ENCODE measurements at places on chromosomes 6 and 20. TPM values are rescaled to one million over a fixed set of nuclear protein-coding genes. Genes with fewer than 3 reads are reported as not detected.

DNA sequence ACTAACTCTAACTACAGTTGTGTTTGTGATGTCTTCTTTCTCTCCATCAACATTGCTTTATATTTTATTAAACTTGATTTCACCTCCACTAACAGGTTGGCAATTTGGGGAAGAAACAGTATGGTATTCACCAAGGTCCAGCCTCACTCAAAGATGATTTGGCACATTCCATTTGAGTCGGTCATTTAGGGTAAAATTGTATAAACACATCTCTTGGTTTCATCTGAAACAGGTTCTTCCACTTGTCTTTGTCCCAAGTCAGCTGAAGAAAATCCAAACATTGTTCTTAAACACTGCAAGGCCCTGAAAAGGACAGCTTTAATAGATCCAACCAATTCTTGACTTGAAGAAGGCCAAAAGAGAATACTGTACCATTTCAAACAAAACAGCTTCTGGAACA, 104.9 kb upstream of the NT5E start:
- H3K27ac ChIP-seq = no peak overlapping the region
- DNase-seq = no peak
- no peaks in the 10 kb centered on the region for H3K27me3 ChIP-seq
- H3K36me3 ChIP-seq = no peaks in the 10 kb centered on the region

GRCh38 chr6:13513626-13514502, 26.5 kb upstream of the GFOD1 start:
- H3K36me3 ChIP-seq = no peaks in the 10 kb centered on the region
- H3K4me1 ChIP-seq = peaks cover 9% of the 10 kb centered on the region
- no peak for DNase-seq

DNA sequence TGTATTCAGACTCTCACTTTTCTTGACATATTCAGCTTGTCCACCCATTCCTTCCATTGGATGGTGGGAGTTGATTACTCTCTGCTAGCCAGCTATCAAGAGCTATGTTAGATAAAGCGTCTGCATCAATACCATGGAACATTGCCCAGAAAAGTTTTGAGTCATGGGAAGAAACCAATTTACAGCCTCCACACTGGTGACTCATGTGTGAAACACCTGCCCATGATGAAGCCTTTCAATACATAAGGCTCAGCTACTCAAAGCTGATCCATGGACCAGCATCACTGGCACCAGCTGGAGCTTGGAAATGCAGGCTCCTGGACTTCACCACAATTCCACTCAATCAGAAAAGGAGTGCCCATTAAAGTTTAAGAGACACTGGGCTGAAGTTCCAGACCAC, 16.1 kb downstream of the PLA2G7 start:
- H3K27me3 ChIP-seq = no peaks in the 10 kb centered on the region
- H3K4me3 ChIP-seq = no peak overlapping the region
- H3K27ac ChIP-seq = no peak overlapping the region
- H3K4me1 ChIP-seq = no peaks in the 10 kb centered on the region
- DNase-seq = no peak

DNA sequence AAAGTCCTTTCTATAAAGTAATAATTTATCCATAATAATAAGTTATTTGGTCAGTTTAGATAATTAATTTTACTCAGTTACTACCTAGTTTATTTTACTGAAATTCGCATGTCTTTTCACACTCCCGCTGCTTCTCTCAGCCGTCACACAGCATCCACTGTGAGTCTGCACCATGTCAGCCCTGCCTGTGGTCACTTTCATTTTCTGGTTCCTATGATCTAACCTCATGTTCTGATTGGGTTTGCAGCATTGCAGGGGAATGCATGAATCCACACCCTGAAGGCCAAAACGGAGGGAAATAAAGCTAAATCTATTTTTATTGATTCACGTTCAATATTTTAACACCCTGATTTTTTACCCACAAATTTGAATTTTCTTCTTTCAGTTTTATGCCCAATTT, 47.4 kb downstream of the PDE10A start:
- peak overlapping the region; percentile 2 for H3K4me3 ChIP-seq
- H3K27ac ChIP-seq = peak overlapping the region; percentile 79
- H3K27me3 ChIP-seq = no peaks in the 10 kb centered on the region
- no peaks in the 10 kb centered on the region for H3K36me3 ChIP-seq
- H3K4me1 ChIP-seq = no peaks in the 10 kb centered on the region

DNA sequence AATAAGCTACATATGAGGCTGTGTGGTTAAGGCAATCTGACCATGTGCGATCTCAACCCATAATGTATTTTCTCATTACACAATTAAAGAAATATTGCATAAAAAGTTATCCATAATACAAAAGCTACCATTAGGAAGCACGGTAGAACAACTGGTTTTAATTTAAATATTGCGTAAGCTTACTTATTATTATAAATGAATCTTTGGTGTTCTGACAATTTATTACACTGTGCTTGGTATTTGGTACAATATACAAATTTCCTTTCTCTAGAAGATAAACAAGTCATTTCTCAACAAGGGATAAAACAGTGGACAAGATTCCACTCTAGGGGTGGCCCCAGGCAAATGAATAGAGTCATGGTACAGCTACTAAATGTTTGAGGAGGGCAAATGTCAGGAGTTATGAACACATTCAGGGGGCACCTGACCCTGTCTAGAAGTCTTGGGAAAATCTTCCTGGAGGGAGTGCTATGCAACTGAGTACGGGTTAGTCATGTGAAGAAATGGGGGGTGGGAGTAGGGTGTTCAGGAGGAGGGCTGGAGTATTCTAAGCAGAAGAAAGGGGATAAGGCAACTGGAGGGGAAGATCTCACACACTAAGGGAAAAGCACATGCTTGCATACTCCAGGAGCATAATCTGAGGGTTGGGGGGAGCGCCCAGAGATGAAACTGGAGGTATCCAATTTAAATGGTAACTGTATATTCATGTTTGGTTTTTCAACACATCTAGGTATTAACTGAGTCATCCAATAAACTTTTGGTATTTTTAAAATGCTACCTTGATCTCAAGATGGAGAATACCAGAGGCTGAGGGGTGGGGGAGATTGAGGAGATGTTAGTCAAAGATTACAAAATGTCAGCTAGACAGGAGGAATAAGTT, 296.9 kb upstream of the SGK1 start:
- H3K27me3 ChIP-seq = no peaks in the 10 kb centered on the region
- H3K27ac ChIP-seq = no peak overlapping the region
- H3K4me3 ChIP-seq = no peak overlapping the region
- H3K4me1 ChIP-seq = no peaks in the 10 kb centered on the region
- no peak for DNase-seq

- DNase-seq = no peak
- H3K4me1 ChIP-seq = no peaks in the 10 kb centered on the region
- H3K27me3 ChIP-seq = peaks cover 12% of the 10 kb centered on the region
- no peaks in the 10 kb centered on the region for H3K36me3 ChIP-seq
Observed at GRCh38 chr6:40556023-40556422, 31.1 kb downstream of the LRFN2 start.

GRCh38 chr6:23202207-23202606, 632.8 kb downstream of the HDGFL1 start:
- H3K27me3 ChIP-seq = no peaks in the 10 kb centered on the region
- H3K27ac ChIP-seq = no peak overlapping the region
- H3K4me1 ChIP-seq = no peaks in the 10 kb centered on the region
- no peak overlapping the region for H3K4me3 ChIP-seq
- H3K36me3 ChIP-seq = no peaks in the 10 kb centered on the region

GRCh38 chr6:10862361-10862760, 19.5 kb downstream of the GCM2 start:
- H3K4me3 ChIP-seq = no peak overlapping the region
- no peaks in the 10 kb centered on the region for H3K36me3 ChIP-seq
- no peak overlapping the region for H3K27ac ChIP-seq
- no peak for DNase-seq
- H3K27me3 ChIP-seq = no peaks in the 10 kb centered on the region

GRCh38 chr20:43198607-43199006, 8.9 kb upstream of the PTPRT start:
- no peaks in the 10 kb centered on the region for H3K36me3 ChIP-seq
- no peaks in the 10 kb centered on the region for H3K4me1 ChIP-seq
- H3K27me3 ChIP-seq = no peaks in the 10 kb centered on the region
- no peak overlapping the region for H3K27ac ChIP-seq

DNA sequence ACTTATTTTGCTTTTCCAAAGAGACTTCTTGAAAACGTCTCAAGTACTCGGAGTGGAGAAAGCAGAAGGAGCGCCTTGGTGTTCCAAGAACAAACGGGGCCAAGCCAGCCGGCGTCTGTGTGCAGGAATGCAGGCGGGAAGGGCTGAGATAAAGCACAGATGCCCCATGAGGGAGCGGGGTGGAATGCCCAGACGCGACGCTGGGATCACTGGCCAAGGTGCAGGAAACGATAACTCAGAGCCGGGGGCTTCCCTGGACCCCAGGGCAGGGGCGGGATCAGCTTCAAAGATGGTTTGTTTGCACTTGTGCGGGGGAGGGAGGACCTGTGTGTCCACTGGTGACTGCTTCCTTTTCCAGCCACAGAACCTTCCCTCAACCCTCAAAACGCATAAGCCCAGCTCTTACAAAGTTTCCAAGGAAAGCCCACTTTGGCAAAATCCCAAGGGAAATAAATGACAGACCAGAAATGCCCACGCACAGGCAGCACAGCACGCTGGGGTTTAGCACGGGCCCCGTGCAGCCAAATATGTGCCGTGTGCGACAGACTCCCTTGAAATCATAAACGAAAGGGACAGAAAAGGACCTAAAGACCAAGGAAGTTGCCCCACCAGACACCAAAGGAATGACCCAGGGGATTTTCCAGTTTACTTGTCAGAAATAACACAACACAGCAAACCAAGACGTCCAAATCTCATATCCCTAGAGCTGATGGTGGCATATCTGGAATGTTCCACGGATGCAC, 113.9 kb downstream of the NFATC2 start:
- DNase-seq = peak; percentile 93
- H3K27me3 ChIP-seq = no peaks in the 10 kb centered on the region
- peaks cover 28% of the 10 kb centered on the region for H3K36me3 ChIP-seq
- H3K27ac ChIP-seq = peak overlapping the region; percentile 62

DNA sequence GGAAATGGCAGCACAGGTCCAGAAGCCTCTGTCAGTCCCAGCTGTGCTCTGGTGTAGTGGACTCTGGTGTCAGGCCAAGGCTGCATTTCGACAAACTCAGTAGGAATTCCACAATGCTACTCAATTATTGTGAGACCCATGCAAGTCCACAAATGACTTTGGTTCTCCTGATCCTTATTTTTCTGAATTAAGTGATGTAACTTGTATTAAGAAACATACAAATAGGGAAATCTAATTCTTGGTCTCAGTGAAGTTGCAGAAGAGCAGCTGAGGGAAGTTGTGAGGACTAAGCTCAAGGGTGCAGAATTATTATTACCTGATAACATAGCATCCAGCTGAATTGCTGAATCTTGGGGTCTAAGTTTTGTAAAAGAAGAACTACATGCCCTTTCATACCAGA, 116.8 kb downstream of the MAFB start:
- no peaks in the 10 kb centered on the region for H3K36me3 ChIP-seq
- no peak for DNase-seq
- H3K27ac ChIP-seq = no peak overlapping the region
- H3K4me3 ChIP-seq = no peak overlapping the region

GRCh38 chr6:66965227-66965626, 1258.2 kb upstream of the EYS start:
- H3K36me3 ChIP-seq = no peaks in the 10 kb centered on the region
- H3K4me1 ChIP-seq = no peaks in the 10 kb centered on the region
- DNase-seq = no peak
- no peak overlapping the region for H3K27ac ChIP-seq

- peaks cover 14% of the 10 kb centered on the region for H3K4me1 ChIP-seq
- H3K4me3 ChIP-seq = peak overlapping the region; percentile 53
- no peaks in the 10 kb centered on the region for H3K36me3 ChIP-seq
- DNase-seq = peak; percentile 52
- peak overlapping the region; percentile 90 for H3K27ac ChIP-seq
Observed at GRCh38 chr6:19805129-19805481, 32.1 kb upstream of the ID4 start.

GRCh38 chr6:159633196-159633595, 59.8 kb downstream of the SOD2 start:
- H3K4me1 ChIP-seq = peaks cover 2% of the 10 kb centered on the region
- no peaks in the 10 kb centered on the region for H3K27me3 ChIP-seq
- H3K4me3 ChIP-seq = no peak overlapping the region
- H3K27ac ChIP-seq = no peak overlapping the region
- DNase-seq = no peak

GRCh38 chr6:169224185-169224695, 29.4 kb downstream of the THBS2 start:
- no peaks in the 10 kb centered on the region for H3K27me3 ChIP-seq
- no peak overlapping the region for H3K4me3 ChIP-seq
- DNase-seq = no peak
- peaks cover 6% of the 10 kb centered on the region for H3K4me1 ChIP-seq

DNA sequence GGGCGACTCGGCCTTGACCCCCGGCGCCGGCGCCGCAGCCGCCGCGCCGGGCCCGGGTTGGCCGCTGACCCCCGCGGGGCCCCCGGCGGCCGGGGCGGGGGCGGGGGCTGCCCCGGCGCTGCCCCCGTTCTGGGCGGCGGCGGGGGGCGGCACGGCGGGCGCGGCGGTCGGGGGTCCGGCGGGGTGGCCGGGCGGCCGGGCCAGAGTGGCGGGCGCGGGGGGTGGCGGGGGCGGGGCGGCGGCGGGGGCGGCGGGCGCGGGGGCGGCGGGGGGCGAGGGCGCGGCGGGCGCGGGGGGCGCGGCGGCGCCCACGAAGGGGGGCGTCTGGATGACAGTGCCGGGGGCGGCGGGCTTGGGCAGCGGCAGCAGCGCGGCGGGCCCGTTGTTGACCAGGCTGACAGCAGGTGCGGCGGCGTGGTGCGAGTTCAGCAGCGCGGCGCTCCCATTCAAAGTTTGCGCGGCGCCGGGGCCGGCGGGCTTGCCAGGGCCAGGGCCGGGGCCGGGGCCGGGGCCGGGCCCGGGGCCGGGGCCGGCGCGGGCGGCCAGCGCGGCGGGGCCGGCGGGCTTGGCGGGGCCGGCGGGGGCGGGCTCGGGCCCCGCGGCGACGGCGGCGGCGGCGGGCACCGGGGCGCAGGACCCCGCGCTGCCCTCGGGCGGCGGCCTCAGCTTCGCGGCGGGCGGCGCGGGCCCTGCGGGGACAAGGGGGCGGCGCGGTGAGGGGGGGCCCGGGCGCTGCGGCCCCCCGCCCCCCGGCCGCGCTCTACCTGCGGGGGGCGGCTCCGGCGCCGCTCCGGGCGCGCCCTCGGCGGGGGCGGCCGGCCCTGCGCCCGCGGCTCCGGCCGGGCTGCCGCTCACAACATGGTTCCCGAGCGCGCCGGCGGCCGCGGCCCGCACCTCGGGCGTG, 659 bp downstream of the TAF4 start:
- H3K4me3 ChIP-seq = peak overlapping the region; percentile 46
- H3K36me3 ChIP-seq = peaks cover 14% of the 10 kb centered on the region
- H3K4me1 ChIP-seq = peaks cover 31% of the 10 kb centered on the region
- no peak for DNase-seq
- H3K27me3 ChIP-seq = no peaks in the 10 kb centered on the region
- H3K27ac ChIP-seq = no peak overlapping the region

The CRYBG1 gene
- 1.9 TPM for polyA plus RNA-seq

The SCRT2 gene
- polyA plus RNA-seq = not detected

The ZNF311 gene
- polyA plus RNA-seq = 2.1 TPM

The THBS2 gene
- polyA plus RNA-seq = 91.7 TPM

The ADA gene
- polyA plus RNA-seq = 8.1 TPM

The DOK5 gene
- polyA plus RNA-seq = 21.7 TPM

The ASIP gene
- 0.27 TPM for polyA plus RNA-seq

The ULBP3 gene
- polyA plus RNA-seq = 2.7 TPM

The LGSN gene
- not detected for polyA plus RNA-seq

The TFAP2A gene
- 0.76 TPM for polyA plus RNA-seq

The RTF2 gene
- 121 TPM for polyA plus RNA-seq

The PPP1R14C gene
- 25.3 TPM for polyA plus RNA-seq

The WFDC10A gene
- not detected for polyA plus RNA-seq
